Activated T-helper 9 cell treated with anti-CD3 and anti-CD28 coated beads, Interleukin-2, amount 50 U/mL, for 16 hours (primary cell): ENCODE measurements at places on chromosomes 16 and 17.

DNA sequence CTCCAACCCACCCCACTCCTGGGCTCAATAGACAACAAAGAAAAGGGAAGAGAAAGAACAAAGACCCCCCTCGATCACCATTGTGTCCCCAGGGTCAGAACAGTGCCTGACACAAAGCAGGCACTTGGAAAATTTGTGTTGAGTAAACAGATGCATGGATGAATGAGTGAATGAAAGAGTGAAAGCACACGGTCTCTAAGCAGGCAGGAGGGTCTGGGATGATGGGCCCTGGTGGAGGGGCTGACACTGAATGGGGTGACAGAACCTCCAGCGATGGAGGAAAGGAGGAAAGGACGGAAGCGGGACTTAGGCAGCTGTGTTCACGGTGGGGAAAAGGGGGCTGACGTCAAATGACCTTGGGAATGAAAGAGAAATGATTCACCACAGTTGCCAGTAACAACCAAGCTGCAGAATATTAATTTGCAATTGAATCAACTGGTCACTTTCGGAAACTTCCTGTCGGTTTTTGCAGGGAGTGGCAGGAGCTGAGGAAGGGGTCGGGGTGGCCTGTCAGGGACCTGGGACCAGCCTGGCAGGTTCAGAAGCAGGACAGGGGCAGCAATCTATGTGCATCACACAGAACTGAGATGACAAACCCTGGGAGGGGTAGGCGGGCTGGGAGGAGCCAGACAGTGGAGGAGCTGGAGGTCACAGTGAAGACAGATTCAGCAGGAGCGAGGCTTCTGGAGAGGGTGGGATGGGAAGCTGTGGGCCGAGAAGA is 6.7 kb upstream of the GAST start:
- no peak for DNase-seq

DNA sequence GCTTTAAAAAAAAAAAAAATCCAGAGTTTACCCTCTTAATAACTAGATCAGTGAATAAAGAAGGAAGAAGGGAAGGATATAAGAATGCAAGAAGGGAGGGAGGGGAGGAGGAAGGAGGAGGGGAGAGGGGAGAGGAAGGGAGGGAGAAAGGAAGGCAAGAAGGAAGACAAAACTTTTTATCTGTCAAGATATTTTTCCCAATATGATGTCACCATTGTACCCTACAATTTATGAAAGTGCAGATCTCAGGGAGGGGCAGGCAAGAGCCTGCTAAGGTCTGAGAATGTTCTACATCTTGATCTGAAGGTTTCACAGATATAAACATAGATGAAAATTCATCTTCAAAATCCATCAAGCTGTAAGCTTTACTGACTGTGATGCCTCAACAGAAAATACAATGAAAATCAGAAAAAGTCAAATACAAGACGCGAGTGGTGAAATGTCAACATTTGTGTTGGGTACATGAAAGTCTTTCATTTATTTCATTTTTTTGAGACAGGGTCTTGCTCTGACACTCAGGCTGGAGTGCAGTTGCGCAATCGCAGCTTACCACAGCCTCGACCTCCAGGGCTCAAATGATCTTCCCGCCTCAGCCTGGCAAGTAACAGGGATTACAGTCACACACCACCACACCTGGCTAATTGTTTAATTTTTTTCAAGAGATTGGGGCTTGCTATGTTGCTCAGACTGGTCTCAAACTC is 57.1 kb upstream of the EMP2 start:
- DNase-seq, result no peak

GRCh38 chr17:39186481-39187002 is 10.9 kb downstream of the CACNB1 start:
- DNase-seq, result no peak

DNA sequence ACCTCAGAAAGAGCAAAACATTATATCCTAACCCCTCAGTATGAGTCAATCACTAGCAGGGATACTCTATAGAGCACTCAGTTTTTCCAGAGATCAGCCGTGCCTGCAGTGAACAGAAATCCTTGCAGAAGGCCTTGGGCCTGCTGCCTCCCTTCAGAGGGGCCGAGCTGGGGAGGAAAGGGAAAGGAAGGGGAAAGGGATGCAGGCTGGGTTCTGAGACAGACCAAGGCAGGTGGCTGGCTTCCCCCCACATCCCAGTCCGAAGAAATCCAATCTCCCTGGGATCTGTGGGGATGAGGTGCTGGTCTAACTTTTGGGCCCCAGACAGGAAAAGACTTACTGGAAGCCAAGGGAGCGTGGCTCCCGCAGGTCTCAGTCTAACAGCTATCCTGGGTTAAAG is 25.3 kb downstream of the SRL start:
- no peak for DNase-seq

GRCh38 chr17:57403236-57403635 is 146.9 kb downstream of the MSI2 start:
- no peak for DNase-seq

GRCh38 chr17:7835814-7836595 is 2.0 kb downstream of the KDM6B start:
- no peak for DNase-seq

- no peak for DNase-seq
Measured at GRCh38 chr16:55046916-55047315, 116.3 kb downstream of the IRX5 start.

GRCh38 chr17:40241252-40241834 is 22.2 kb downstream of the WIPF2 start:
- DNase-seq, result no peak

DNA sequence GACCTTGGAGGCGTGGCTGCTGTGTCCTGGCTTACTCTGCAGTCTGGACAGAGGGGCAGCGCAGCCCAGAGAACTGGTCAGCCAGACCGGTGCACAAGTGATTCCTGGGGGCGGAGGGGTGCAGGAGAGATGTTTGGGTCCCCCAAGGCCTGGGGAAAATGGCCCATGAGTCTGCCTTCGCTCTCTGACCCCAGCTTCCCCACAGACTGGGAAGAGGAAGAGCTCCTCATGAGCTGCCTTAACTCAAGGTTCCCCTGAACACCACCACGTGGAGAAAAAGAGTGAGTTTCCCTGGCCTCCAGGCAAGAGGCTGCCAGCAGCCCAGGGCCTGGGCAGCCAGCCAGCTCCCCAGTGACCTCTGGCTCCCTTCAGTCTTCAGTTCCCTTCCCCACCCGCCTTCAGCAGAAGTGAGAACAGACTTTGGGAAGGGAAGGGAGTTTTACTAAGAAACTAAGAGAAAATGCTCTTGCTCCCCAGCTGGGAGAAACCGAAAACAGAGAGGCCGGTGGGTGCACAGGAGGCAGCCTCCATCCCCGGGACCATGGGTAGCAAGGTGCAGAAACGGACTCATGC is 2.0 kb upstream of the C17orf99 start:
- DNase-seq, result no peak

- peak; percentile 25 for DNase-seq
Measured at GRCh38 chr17:20116683-20117309, 107.6 kb downstream of the SPECC1 start.

DNA sequence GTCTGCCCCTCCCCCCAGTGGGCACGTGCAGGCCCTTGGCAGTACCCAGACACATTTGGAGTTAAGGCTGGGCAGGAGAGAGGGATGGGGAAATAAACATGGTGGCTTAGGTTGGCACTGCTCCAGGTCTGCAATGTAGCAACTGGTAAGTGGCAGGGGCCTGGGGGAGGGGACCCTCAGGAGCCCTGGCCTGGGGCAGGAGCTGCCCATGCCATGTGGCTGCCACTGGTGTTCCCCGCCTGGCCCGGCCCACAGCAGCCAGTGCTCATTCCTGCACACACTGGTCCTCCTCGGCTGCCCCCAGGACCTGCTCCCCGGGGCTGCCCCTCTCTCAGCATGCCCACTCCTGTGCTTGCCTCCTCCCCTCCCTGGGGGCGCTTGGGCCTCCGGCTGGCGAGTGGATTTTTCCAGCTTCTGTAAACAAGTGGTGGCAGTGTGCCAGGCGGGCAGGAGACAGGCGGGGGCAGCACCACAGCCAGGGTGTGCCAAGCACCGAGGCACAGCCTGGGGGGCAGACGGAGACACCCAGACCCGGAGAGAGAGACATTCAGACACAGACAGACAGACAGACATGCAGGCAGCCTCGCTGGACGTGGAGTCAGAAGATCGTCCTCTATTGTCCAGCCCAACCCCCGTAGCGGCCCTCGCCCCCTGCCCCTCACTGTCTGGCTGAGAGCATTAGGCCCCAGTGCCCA is 9.4 kb downstream of the THRA start:
- no peak for DNase-seq

- DNase-seq, result no peak
Measured at GRCh38 chr16:12410837-12411490, 392.7 kb downstream of the CPPED1 start.

DNA sequence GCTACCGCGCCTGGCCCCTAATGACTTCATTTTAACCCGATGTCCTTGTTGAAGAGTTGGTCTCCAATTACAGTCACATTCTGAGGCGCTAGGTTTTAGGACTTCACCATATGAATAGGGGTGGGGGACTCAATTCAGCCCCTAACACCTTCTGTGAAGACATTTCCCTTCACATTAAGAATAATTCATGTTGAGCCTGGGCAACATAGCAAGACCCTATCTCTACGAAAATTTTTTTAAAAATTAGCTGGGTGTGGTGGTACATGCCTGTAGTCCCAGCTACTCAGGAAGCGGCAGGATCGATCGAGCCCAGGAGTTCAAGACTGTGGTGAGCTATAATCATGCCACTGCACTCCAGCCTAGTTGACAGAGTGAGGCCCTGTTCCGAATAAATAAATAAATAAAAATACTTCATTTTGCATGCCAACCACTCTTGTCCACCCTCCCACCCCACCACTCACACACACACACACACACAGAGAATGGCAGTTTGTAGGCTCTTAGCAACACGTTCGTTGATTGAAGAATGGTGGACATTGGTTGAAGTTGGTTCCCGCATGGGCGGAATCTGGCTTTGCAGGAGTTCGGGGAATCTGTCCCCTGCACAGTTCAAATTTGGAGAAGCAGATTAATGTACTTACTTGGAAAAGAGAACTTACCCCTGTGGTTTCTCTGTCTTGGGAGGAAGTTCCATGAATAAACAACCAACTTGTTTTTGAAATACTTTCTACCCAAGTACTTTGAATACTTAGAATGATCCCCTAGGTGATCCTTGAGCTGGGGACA is 27.8 kb upstream of the TVP23A start:
- no peak for DNase-seq

- no peak for DNase-seq
Measured at GRCh38 chr17:31803494-31804213, 55.4 kb downstream of the COPRS start.

DNA sequence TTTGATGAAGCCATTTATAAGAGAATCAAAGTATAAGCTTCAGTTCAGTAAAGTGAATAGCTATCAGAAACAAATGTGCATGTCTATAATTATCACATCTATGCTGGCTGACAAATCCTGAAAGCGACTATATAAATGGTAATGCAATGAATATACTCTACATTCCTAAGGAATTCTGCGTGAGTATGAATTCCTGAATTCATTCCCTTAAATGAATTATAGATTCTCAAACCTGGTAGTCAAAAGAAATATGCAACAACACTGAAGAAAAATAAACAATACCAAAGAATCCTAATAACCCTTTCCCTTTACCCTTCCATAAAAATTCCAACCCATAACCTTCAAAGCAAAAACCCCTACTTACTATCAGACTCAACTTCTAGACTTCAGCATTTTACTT is 416.6 kb upstream of the PMFBP1 start:
- no peak for DNase-seq

GRCh38 chr17:31568121-31568520 is 176.6 kb downstream of the RAB11FIP4 start:
- DNase-seq, result no peak

DNA sequence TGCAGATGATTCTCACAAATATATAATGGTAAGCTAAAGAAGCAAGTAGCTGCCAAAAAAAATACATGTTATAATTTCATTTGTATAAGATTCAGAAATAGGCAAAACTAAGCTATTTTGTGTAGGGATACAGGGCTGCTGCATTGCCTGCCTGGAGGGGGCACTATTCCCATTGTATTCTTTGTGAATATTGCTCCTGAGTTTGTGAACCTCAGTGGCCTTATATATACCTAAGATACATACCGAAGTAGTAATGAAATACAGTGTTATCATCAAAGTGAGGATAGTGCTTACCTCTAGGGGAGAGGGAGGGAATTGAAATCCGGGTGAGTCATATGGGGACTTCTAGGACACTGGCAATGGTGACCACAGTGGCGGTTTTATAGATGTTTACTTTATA is 53.5 kb downstream of the C17orf58 start:
- no peak for DNase-seq

GRCh38 chr16:48907906-48908634 is 298.1 kb upstream of the N4BP1 start:
- DNase-seq, result no peak

DNA sequence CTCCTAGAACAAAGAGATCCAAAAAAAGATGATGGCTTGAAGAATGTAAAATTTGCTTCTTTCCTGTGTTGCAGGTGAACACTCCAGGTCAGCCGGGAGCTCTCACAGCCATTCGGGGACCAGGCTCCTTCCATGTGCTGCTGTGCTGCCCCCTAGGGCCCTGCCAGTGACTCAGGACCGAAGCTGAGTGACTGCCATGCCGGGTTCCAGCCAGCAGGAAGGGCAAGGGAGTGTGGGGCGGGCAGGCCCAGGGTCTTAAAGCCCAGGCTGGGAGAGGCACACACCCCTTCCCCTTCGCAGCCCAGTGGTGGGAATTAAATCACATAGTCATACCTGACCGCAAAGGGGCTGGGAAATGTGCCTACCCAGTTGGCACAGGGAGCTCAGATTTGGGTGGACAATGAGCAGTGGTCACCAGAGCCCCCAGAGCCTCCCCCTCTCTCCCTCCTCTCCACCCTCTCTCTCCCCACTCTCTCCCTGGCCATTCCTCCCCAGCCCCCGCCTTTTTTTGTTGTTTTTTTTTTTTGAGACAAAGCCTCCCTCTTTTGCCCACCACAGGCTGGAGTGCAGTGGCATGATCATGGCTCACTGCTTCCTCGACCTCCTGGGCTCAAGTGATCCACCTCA is 11.5 kb downstream of the EPOP start:
- DNase-seq, result peak; percentile 20

DNA sequence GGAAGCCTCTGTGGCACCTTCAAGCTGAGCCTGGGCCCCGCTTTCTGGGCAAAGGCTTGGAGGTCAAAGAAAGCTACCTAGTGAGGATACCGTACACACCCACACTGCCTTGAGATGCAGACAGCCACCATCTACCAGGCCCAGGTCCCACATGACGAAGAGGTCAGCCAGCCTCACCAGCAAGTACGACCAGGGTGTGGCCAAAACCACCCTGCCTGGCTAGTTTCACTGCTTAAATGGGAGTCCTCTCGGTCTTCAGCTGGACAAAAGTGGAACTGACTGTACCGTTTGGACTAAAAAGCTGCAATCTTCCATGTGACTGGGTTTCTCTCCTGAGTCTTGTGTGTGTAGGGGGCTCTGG is 21.6 kb downstream of the VASN start:
- no peak for DNase-seq
